ENCODE measurements at places on chromosomes 13 and 19.

- DNase-seq: peak; percentile 66
These were observed 14.0 kb upstream of the CELF5 start for GRCh38 chr19:3210347-3211017.

DNA sequence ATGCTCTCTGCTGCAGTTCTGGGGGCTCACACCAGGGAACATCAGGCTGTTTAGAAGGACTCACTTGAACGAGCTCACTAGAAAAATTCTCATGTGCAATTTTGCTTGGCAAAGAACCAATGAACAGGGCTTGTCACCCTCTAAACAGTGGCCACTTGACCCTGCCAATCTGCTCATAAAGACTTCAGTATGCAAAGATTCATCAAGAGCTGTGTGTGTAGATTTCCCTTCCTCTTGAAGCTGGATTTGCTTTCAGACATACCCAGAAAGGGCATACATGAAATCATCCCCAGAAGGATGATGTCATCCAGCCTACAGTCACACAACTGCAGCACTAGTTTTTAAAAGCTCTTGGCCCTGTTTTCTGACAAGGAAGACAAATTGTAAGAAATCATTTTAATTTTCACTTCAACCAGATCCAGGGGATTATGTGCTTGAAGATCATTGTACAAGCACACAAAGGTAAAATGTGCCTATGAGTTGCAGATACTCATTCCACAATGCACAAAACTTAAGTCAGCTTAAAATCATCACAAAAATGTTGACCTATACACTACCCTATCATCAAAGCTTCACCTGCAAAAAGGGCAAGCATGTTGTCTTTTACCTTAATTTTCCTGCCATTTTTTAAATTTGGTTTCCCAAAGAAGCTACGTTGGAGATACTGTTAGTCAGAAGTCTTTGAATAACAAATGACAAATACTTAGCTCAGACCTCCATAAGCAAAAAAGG lies 5.2 kb upstream of the STK24 start:
- no peak for DNase-seq

GRCh38 chr19:10872546-10873107 lies 1.3 kb downstream of the CARM1 start:
- DNase-seq: no peak

DNA sequence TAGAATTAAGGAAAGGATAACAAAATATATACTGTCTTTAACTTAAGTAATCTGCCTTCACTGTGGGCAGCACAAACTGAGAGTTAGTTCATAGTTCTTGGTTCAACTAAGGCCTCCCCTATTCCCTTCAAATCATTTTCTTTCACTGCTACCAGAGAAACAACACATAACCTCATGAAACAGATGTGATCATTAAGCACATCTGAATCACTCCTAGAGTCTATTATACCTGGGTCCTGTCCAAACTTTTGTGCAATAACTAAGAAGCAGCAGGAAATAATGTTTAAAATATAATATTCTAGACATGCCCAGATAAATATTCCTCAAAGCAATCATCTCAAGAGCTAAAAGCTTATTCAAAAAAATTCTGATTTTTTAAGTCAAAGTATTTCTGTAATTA lies 62.9 kb downstream of the ZC3H13 start:
- DNase-seq: no peak

DNA sequence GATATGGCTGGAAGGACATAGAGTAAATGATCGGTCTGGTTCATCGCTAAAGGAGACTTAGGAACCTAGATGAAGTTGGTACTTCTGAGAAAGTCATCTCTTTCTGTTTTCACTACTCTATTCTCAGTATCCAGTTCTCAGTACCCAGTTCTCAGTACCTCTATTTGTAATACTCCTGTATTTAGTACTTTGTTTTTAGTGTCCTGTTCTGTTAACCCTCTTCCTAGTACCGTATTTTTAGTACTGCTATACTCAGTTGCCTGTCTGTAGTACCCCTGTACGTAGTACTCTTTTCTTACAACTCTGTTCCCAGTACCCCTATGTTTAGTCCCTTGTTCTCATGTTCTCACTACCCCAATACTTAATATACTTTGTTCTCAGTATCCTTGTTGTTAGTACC lies 1.2 kb downstream of the RFXAP start:
- DNase-seq: no peak

GRCh38 chr19:7611541-7612279 lies 16.0 kb downstream of the CAMSAP3 start:
- no peak for DNase-seq

DNA sequence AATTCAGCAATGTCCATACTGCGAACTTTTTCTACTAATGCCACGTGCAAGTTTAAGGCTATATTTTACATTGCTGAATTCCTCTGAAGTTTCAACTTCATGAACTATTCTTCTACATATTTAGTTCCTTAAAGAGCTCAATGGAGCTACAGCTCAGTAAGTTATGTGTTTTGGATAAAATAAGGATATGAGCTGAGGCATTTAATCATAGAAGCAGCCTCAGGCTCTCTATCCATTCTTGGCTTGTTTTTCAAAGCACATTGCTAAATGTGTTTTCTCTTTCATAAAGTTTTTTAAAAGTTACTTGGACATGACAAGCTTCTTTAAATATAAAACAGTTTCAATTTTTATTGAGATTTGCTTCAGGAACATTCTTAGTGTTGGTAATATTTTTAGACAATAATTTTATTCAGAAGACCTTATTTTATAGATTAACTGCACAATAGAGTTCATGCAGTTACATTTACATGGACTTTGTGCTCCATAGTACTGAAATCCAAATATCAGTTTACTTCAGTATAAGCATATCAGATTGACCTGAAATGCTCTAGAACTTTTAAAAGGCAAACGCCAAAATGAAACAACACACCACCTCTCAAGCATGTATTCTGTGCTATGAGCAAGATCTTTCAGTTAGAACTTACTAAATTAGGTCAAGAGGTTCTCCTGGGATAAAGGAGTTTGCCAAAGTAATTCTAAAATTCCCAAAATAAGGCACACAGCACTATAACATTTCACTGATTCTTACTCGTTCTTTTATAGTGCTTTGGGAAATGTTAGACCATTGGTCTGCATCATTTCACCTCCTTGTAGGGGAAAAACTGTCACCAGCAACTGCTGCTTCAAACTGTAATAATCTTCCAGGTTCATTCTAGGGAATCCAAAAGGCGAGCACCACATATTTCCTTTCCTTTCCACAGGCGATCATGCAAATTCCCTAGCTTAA lies 275.5 kb downstream of the ENOX1 start:
- DNase-seq: no peak

DNA sequence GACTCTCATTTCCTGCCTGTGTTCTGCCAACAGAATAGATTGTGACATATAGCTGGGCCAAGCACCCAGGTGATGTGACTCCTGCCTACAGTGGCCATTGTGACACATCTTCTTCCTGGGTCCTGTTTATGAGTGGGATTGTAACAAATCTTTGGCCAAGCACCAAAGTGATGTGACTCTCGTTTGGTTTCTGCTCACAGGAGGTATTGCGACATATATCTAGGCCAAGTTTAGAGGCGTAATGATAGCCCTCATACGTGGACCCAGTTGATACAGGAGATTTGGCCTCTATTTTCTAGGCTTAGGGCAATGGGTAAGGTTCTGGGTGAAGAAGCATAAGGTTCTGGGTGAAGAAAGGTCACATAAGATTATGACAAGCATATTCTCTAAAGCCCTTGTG lies 76.2 kb downstream of the ZNF208 start:
- DNase-seq: no peak

DNA sequence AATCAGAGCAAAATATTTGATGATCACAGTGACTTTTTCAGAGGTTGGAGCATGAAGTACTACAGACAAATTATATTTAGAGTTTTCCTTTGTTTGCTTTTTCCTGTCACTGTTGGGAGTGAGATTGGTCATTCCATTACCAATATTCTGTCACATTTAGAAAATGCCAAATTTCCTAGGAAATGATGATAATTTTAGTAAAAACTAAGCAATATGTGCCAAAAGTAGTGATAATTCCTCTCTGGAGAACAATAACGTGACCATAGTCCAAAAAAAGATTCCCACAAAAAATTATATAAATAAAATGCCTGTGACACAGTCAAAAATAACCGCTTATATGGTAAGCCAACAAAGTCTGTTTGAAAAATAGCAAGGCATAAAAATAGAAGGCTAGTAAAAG lies 2719.4 kb downstream of the PCDH9 start:
- DNase-seq: no peak

- DNase-seq: no peak
These were observed 27.4 kb upstream of the ZNF83 start for GRCh38 chr19:52665529-52665928.

DNA sequence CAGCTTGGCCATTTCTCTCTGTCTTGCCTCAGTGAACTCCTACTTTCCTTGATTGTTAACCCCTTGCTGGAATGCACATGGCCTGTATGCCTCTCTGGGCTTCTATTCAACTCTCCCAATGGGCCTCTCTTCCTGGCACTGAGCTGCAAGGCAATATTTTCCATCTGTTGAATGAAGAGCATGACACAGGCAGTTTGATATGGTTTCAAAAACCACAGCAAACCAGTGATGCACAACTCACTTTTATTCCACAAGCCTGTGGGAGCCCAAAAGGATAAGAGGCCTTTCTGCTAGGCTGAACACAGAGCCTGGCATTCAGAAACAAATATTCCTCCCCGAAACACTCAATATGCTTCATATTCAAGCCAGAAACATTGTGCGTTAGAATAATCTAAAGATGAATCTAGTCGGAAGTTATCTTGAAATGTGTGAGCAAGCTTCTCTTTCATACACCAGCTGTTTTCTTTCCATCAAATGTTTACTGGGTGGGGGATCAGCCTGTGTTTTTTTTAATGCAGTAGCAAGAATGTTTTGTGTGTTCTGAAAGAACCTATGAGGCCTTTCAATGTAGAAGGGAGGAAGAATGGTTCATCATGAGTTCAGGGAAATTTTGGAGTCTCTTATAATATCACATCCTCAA lies 443.1 kb upstream of the SPRY2 start:
- DNase-seq: no peak

- no peak for DNase-seq
These were observed 1.4 kb downstream of the RETN start for GRCh38 chr19:7670150-7670783.

GRCh38 chr19:8005534-8006256 lies at the start of gene ELAVL1:
TSS of gene ELAVL1 (minus strand) at chr19:8005641. CDS start at chr19:7991815, 13,826 bp downstream.
- DNase-seq: peak; percentile 94

DNA sequence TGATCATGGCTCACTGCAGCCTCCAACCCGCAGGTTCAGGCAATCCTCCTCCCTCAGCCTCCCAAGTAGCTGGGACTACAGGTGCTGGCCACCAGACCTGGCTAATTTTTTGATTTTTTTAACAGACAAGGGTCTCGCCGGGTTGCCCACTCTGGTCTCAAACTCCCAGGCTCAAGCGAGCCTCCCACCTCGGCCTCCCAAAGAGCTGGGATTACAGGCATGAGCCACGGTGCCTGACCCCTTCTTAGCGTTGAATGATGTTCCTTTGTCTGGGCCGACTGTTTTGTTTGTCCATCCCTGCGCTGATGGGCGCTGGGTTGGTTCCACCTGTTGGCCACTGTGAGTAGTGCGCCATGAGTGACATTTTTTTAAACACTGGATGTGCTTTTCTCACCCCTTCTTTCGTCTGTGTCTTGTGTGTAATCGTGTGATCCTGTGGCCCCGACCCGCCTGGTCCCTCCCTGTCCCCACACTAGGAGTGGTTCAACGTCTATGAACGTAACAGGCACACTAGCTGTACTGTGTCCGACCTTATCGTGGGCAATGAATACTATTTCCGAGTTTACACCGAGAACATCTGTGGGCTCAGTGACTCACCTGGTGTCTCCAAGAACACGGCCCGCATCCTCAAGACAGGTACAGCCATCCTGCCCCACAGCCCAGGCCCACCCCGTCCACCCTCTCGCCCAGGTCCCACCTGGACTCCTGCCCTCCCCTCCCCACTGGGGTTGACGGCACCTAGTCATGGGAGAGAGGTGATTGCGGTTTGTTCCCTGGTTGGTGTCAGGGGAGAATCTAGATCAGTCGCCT lies 15.0 kb upstream of the EMC10 start:
- peak; percentile 81 for DNase-seq

GRCh38 chr19:14972676-14973075 lies 7.0 kb downstream of the SLC1A6 start:
- no peak for DNase-seq

DNA sequence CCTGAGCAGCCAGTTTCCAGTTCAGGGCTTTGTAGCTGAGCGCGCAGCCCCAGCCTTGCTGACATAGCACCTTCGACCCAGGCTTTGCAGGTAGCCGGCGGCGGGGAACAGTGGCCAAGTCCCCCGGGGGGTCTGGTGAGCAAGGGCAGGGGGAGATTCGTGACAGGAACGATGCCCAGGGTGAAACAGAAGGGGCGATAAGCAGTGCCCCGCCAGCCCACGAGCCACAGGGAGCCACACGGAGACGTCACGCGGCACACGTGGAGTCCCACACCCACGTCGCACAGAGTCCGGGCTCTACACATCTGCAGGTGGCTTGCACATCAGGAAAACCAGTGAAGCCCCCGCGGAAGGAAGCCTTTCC lies 127.2 kb downstream of the SOX1 start:
- no peak for DNase-seq

DNA sequence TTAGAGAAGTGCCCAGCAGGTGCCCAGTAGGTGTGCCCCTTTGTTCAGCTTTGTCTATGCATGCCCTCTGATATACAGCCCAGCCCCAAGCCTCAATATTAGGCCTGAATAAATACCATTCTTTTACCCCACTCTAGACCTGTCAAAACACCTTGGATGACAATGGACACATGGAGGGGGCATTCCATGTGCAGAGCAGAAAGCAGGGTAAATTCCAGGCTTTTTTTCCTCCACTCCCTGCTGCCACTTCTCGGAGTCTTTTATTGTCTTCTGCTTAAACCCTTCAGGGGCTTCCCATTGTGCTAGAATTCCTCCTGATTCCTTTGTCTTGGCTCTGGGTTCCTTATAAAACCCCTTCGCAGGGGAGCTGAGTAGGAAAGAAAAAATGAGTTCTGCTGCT lies 5.8 kb upstream of the FRY start:
- DNase-seq: peak; percentile 56

GRCh38 chr19:55670280-55671053 lies 4.6 kb upstream of the EPN1 start:
- DNase-seq: peak; percentile 78

DNA sequence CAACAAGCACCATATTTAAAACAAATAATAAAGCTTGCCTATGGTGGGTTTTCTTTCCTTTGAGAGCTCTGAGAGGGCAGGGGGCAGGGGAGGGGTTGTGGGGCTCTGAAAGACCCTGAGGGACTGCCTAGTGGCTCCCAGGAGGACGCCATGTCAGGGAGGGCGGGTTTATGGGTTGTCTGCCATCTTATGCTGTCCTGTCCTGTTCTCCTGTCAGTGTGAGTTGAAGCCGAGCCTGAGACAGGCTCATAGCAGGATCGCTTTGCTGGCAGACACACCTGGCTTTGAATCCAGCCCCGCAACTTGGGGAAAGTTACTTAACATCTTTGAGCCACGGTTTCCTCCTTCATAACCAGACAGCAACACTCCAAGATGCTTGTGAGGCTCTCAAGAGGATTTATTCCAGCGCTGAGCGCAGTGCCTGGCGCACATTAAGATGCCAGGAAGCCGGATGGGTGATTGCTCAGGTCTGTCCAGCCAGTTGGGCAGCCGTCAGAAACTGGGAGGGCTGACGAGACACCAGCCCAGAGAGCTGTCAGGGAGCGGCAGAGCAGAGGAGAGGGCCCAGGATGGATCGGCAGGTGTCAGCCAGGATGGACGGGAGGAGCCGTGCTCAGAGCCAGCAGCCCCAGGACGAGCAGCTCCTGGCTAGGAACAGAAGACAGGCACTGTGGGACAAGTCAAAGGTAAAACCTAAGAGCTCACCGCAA lies 36.8 kb upstream of the C1QTNF9 start:
- DNase-seq: no peak
